Fibroblast of skin of scalp (primary cell): ENCODE measurements at places on chromosomes 4 and X.

DNA sequence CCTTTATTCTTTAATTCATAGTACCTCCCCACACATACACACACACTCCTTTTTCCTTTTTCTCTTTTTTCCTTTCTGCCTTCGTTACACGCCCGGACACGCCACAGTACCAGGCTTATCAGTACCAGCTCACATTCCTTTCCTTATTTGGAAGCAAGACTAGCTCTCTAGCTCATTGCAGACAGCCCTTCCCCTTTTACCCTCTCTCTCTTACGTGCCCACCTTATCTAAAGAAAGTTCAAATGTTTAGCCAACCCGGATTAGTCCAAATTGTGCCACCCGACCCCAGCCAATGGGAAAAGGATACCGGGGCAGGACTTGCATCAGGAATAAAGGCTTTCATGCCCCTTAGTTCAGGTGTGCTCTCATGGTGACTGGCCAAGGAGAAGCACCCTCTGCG, 194.7 kb upstream of the VCX3A start:
- DNase-seq: peak; percentile 1

- DNase-seq: no peak
These were observed 20.4 kb downstream of the MSANTD1 start for GRCh38 chr4:3269105-3269927.

DNA sequence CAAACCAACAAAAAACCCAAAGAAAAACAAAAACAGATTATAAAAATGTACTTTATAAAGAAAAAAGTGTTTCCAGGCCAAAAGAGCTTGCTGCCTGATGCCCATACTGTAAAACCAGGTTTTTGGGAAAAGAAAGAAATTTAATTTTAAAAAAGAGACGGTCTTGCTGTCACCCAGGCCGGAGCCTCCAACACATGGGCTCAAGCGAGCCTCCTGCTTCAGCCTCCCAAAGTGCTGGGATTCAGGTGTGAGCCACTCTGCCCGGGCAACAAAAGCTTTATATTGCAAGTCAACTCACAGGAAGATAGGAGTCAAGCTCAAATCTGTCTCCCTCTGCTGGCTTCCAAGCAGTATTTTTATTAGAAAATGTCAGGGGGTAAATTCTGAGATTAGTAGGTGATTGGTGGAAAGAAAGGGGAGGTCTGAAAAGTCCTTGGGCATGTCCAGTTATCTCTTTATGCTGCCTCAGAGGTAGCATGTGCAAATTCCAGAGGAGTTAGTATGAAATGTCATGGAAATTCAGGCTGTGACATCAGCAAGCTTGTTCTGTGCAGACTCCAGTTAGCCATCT, 39.4 kb downstream of the MGST2 start:
- DNase-seq: peak; percentile 18

- DNase-seq: peak; percentile 70
These were observed 290.1 kb upstream of the PCDH7 start for GRCh38 chr4:30429813-30430761.

- DNase-seq: no peak
These were observed 33.7 kb upstream of the LIMCH1 start for GRCh38 chr4:41504167-41504818.
